Mesenchymal stem cell (in vitro differentiated cells and primary cell): ENCODE measurements at places on chromosomes 3 and 15.

GRCh38 chr3:29694783-29695182, 413.9 kb downstream of the RBMS3 start:
- peak; percentile 91 for DNase-seq

DNA sequence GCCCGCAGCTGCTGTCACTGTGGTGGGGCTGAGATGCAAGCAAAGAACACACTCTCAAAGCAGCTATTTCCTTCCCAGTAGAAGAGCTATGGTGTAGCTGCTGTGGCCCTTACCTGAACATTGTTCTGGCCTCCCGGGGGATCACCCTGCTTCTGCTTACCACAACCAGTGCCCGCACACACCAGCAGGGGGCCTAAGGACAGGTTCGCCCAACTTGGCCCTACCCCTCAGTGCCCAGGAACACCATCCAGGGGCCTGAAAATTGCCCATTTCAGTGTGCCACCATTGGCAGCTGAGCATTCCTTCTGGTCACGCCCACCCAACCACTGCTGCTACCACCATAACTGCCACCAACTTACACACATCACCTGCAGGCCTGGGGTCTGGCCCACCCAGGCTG, 113.0 kb downstream of the TP63 start:
- no peak for DNase-seq

DNA sequence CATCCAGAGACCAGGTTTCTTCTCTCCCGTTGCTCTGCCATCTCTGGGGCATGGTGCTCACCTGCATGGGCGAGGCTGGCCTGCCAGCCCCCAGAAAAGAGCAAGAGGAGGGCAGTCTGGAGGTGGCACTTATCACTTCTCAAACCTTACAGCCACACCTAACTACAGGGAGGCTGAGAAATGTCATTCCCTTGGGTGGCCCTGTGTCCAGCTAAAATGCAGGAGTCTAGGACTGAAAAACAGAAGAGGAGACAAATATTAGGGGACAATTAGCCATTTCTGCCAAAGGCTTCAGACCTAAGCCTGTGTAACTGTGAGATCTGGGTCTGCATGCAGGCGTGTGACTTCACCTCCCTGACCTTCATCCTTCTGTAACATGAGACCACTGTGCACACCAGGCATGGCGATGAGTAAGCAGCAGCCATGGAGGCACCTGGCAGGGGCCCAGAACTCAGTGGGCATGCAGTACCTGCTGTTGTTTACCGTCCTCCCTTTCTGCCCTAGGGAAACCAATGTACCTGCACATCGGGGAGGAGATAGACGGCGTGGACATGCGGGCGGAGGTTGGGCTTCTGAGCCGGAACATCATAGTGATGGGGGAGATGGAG, 83.4 kb downstream of the MESD start:
- no peak for DNase-seq

GRCh38 chr15:101439285-101439919, 50.1 kb downstream of the PCSK6 start:
- peak; percentile 37 for DNase-seq

DNA sequence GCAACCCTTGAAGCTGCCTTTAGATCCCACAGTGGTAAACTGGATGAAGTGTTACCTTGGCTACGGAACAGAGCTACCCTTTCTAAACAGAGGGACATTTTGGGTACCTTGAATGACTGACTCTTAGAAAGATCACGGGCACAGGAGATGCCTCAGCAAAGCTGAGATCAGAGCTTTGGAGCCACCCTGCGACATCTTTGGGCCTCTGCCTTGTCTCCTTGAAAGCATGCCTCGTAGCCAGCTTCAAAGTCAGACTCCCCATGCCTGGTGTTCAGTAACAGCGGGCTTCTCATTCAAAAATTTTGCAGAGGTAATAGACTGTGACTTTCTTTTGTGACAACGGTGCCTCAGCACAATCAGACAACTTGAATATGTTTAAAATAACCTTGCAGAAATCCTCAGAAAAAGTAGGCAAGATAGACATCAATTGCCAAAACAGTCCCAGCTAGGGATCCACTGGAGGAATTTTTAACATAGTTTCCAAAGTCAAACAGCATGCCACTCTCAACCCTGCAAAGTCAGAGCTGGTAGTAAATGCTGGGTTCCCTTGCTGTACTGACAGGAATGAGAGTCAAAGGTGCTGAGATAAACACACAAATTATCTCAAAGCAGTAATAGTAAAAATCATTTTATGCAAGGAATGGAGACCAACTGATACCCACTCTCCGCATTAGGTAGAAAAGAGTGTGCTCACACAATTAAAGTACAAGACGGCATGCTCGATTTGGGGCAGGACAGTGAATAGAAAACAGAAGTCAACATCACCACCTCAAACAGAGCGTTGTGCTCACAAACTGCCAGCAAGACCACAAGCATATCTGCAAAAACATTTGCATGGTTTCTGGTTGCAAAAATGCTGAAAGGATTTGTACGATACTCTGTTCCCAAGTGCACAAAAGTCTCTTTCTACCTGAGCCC, 82.1 kb downstream of the MYO1E start:
- no peak for DNase-seq

- DNase-seq, result no peak
Observed at GRCh38 chr15:25329696-25330095, 109.1 kb downstream of the UBE3A start.

DNA sequence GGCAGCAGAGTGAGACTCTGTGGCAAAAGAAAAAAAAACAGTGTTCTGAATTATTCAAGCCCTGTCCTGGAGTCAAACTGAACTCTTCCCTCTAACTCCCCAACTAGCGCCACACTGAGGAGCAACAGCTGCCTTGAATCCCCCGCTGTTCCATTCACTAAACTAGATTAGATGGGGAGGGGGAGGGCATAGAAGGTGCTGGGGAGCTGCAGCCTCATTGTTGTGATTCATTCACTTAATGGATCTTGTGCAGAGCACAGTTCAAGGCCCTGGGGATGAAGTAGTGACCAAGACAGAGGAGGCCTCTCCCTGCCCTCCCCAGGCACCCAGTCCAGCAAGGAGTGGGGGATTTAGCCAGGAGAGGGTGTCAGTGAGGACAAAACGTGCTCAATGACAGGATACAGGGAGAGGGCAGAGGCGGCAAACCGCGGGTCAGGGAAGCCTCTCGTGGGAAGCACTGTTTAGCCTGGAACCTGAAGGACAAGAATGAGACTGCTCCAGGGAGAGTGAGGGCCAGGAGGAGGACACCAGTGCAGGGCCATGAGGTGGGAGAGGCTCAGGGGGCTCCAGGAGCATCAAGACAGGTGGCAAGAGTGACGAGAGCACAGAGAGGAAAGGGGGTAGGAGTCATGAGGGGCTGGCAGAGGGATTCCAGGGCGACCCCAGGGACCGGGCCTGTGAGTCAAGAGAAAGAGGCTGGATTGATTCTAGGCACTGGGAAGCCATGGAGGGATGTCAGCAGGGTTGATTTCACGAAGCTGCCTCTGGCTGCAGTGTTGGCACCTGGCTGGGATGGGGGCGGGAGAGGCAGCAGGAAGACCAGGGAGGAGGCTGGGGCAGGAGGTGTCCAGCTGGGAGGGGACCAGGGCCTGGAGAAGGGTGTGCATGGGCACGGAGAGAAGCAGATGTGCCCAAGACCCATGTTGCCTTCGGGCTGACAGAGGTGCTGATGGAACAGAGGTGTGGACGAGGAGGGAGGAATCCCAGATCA, 31.4 kb downstream of the ALS2CL start:
- no peak for DNase-seq

DNA sequence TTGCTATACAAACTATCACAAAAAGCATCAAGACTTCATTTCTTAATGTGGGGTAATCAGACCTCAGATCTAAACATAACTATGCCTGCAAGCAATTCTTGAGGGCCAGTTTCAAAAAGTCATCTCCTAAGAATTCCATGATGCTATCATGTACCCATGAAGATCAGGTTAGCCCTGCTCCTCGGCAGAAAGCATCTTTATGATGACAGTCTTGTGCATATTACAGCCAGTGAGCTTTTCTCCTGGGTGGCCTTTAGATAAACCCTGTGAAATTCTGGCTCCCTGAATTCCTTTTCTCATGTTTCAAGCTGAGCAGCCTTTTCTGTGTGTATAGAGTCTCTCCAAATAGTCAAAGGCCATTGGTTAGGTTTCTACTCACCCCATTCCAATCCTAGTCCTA, 201.9 kb upstream of the MCTP2 start:
- peak; percentile 10 for DNase-seq

GRCh38 chr3:37762698-37763097, 99.0 kb upstream of the CTDSPL start:
- peak; percentile 22 for DNase-seq

GRCh38 chr3:61725851-61726333, 164.5 kb downstream of the PTPRG start:
- peak; percentile 10 for DNase-seq
